ENCODE measurements at places on chromosomes 5 and 9. TPM values are rescaled to one million over a fixed set of nuclear protein-coding genes. Genes with fewer than 3 reads are reported as not detected.

Gene TEX48
- total RNA-seq, result not detected

Gene SURF1
- 23.6 TPM for total RNA-seq

Gene TNFSF15
- total RNA-seq, result 1.8 TPM

Gene SAXO1
- under 0.01 TPM for total RNA-seq

Gene CDH6
- total RNA-seq, result 17.4 TPM

Gene TMC1
- 0.62 TPM for total RNA-seq

Gene LCNL1
- total RNA-seq, result 0.31 TPM

Gene PTPA
- total RNA-seq, result 92.3 TPM

Gene GLRA1
- not detected for total RNA-seq

Gene AFAP1L1
- total RNA-seq, result 121 TPM

Gene FOXI1
- not detected for total RNA-seq

Gene ALDH1A1
- total RNA-seq, result 62.8 TPM

Gene TNC
- 266 TPM for total RNA-seq

Gene FST
- 14.4 TPM for total RNA-seq

Gene GDA
- total RNA-seq, result 1.8 TPM

Gene SLC6A7
- not detected for total RNA-seq

Gene HARS2
- total RNA-seq, result 24.8 TPM

Gene ZNF300
- 7.8 TPM for total RNA-seq

Gene NRG2
- total RNA-seq, result 0.41 TPM

Gene STARD4
- 21.6 TPM for total RNA-seq

Gene ZNF483
- 9.3 TPM for total RNA-seq

Gene SLC1A1
- total RNA-seq, result 1.5 TPM

Gene EGR1
- total RNA-seq, result 11.1 TPM

Gene SLC36A2
- total RNA-seq, result 3.1 TPM

Gene FGF18
- total RNA-seq, result 3.9 TPM

Gene BRIX1
- 40.0 TPM for total RNA-seq

Gene SLC23A1
- total RNA-seq, result not detected

Gene STPG3
- not detected for total RNA-seq

Gene C9orf50
- total RNA-seq, result not detected

Gene CATSPER3
- not detected for total RNA-seq

Gene C9
- total RNA-seq, result not detected

Gene PCDHA3
- 0.10 TPM for total RNA-seq

Gene ABCA1
- total RNA-seq, result 23.6 TPM

Gene UGT3A2
- total RNA-seq, result 0.21 TPM

Gene MED27
- total RNA-seq, result 8.4 TPM

Gene GRHPR
- total RNA-seq, result 113 TPM

Gene PCDHB6
- total RNA-seq, result 0.82 TPM
